ENCODE measurements at places on chromosomes 1 and 21. TPM values are rescaled to one million over a fixed set of nuclear protein-coding genes. Genes with fewer than 3 reads are reported as not detected.

GRCh38 chr1:2041305-2041704, 8.9 kb upstream of the PRKCZ start:
- no peak for DNase-seq

The TTC39A gene
- total RNA-seq, result 7.5 TPM

GRCh38 chr1:244536316-244536715, 75.2 kb downstream of the CATSPERE start:
- DNase-seq, result no peak

The CCDC17 gene
- total RNA-seq, result 0.38 TPM

DNA sequence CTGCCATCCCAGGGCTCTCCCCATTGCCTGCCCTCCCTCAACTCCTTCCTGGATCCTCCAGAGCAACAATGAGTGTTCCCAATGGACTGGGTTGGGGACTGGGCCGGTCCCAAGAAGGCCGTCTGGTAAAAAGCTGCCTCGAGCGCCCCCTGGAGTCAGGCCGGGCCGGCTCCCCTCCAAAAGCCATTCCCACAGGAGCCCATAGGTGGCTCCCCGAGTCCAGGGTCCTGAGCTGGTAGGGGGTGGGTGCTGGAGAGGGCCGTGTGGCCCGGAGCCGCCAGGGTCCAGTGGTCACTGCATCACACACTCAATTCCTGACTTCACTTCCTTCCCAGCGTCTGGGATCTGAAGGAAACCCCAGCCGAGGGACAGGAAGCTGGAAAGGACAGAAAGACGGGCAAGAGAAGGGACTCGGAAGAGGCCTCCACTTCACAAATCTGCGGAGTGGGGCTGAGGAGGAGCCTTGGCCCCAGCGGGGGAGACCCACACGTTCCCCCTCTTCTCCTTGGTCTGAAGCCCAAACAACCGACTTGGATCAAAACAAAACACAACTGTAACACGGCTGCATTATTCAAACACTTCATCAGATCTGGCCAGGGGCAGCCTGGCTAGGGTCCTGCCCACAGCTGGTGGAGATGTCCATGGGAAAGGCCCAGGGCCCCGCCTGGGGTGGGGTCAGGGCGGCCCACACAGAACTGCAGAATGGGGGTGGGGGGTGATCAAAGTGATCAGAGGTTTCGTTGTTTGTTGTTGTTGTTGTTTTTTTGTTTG, 10.9 kb upstream of the ALDH4A1 start:
- peak; percentile 53 for DNase-seq

- DNase-seq, result peak; percentile 16
Measured at GRCh38 chr1:8902765-8903164, 24.3 kb upstream of the ENO1 start.

- DNase-seq, result no peak
Measured at GRCh38 chr1:93955765-93956164, 46.5 kb upstream of the GCLM start.

- peak; percentile 22 for DNase-seq
Measured at GRCh38 chr1:154567386-154568156, at the start of gene CHRNB2. CHRNB2 (plus strand) TSS chr1:154567778; CDS start chr1:154568045, 267 bp downstream.

- no peak for DNase-seq
Measured at GRCh38 chr1:196701144-196701543, 49.3 kb downstream of the CFH start.

GRCh38 chr1:223208164-223209076, 65.4 kb upstream of the TLR5 start:
- no peak for DNase-seq

DNA sequence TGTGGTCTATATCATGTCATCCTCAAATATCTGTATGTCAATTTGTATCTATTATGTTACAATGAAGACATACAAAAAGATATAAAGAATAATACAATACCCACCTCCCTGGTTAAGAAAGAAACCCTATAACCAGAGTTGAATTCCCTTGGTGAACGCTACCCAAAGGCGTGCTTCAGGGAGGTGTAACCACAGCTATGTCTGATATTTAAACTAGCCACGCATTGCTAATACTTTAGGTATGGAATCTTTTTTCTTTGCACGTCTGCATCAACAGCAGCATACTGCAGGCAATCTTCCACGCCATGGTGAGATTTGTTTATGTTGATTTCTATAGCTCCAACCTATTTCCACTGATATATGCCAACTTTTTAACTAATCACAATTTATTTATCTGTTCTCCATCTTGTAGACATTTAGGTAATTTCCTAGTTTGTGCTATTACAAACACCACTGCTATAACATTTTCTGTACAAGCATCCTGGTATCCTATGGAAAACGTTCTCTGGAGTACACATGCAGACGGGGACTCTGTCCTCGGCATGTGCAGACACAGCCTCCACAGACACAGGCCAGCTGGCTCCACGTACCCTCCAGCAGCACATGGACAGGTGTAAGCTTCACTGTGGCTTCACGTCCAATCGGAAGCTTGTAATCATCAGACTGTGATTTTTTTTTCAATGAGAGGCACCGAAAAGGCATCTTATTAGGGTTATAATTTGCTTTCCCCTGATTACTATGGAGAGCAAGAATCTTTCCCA, 58.5 kb downstream of the HSF2BP start:
- peak; percentile 92 for DNase-seq

The CELA2A gene
- not detected for total RNA-seq

The SOX13 gene
- 7.0 TPM for total RNA-seq

The ZBTB17 gene
- total RNA-seq, result 25.1 TPM

The AIRE gene
- not detected for total RNA-seq

DNA sequence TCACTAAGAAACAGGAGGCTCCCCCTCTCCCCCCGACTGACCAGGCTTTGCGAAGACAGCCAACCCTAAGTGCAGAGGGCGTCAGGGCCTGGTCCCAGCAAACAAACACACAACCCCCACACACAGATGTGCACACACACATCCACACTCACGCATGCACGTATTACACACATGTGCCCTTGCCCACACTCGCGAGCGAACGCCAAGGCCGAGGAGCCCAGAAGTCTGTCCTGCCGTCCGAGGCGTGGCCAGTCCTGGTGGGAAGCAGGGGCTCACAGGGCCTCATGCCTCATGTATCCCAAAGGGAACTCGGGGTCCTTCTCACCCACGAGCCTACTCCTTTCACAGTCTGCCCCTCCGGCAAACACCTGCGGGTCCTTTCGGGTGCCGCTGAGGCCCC, 2.0 kb downstream of the SDF4 start:
- no peak for DNase-seq

GRCh38 chr1:150557065-150557600, 7.9 kb downstream of the ADAMTSL4 start:
- DNase-seq, result no peak

DNA sequence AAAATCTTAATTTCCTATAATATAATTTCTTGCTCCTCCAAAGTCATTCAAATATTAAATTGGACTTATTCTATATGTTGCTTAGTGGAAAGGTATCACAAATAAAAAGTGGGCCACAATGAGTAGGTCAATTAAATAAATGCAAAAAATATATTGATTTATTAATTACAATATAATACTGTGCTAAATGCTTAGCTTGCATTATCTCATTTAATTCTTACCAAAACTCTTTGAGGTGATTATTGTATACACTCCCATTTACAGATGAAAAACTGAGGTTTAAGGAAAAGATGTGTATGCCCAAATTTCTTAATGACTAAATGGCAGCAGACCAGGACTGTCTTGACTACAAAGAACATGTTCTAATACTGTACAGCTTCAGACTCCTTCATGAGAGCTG, 325.3 kb upstream of the SGIP1 start:
- no peak for DNase-seq

The PLA2G2A gene
- not detected for total RNA-seq

GRCh38 chr1:51555866-51556619, 37.0 kb upstream of the EPS15 start:
- no peak for DNase-seq

The CFHR5 gene
- not detected for total RNA-seq

DNA sequence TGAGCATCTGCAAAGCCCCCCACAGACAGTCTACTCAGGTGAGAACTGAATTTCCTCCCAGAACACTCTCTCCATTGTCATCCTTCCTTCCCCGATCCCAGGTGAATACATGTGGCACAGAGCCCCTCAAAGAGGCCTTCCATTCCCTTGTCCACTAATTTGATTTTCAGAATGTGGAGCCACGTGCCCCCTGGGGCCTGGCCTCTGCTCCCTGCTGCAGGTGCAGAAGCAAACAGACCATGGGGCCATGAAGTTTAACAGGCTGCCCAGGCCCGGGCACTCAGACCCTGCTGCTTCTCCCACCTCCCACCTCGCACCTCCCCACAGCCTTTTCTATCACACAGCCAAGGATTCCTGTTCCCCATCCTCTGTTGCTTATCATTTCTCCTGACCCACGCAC, 243.8 kb upstream of the RAB4A start:
- DNase-seq, result no peak

DNA sequence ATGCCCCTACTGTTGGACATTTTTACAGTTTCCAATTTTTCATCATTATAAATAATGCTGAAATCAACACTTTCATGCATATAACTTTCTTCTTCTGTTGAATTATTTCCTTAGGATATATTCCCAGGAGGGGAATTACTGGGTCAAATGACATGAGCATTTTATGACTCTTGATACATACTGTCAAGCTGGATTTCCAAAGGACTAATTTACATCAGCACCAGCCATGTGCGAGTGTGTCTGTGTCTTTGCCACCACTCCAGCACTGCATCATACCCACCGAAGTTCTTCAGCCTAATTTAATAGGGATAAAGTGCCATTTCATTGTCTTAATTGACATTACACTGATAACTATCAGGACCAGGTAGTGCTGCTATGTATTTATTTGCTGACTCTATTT, 146.7 kb downstream of the CSMD2 start:
- DNase-seq, result no peak

- no peak for DNase-seq
Measured at GRCh38 chr21:38367646-38368045, 110.9 kb downstream of the KCNJ15 start.

GRCh38 chr1:76959556-76959955, 92.3 kb downstream of the ST6GALNAC5 start:
- DNase-seq, result no peak

- DNase-seq, result peak; percentile 99
Measured at GRCh38 chr1:235069577-235070563, 58.8 kb downstream of the TOMM20 start.

GRCh38 chr1:46830665-46831322, 31.9 kb downstream of the CYP4B1 start:
- DNase-seq, result no peak

The DSCAM gene
- not detected for total RNA-seq

The SELE gene
- total RNA-seq, result not detected

- no peak for DNase-seq
Measured at GRCh38 chr1:29504709-29505410, 268.5 kb downstream of the PTPRU start.

The FAM72D gene
- 8.4 TPM for total RNA-seq

GRCh38 chr1:167737169-167737568, 15.4 kb downstream of the MPZL1 start:
- no peak for DNase-seq

The TMEM269 gene
- total RNA-seq, result not detected

GRCh38 chr1:43600033-43601020, 49.6 kb upstream of the KDM4A start:
- DNase-seq, result no peak

The ZMYND12 gene
- total RNA-seq, result not detected

- no peak for DNase-seq
Measured at GRCh38 chr21:29115899-29116298, 14.5 kb upstream of the MAP3K7CL start.

DNA sequence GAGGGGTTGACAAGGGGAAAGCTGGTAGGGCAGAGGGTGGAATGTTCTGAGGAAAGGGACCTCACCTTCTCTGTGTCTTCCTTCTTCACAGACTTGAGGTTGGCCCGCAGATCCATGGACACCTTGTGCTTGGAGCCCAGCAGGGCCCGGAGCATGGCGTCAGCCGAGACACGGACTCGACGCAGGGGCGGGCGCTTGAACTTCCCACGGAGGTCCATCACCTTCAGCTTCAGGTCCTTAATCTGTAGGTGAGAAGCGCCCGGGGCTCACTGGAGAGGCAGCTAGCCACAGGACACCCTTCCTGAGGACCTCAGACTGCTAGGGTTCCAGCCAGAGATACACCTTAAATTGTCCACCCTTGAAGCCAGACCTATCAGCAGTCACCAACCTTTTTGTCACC, 10.2 kb downstream of the TNNI1 start:
- no peak for DNase-seq

GRCh38 chr1:19706136-19706535, 41.5 kb downstream of the HTR6 start:
- DNase-seq, result no peak

The PRDM2 gene
- total RNA-seq, result 2.5 TPM

DNA sequence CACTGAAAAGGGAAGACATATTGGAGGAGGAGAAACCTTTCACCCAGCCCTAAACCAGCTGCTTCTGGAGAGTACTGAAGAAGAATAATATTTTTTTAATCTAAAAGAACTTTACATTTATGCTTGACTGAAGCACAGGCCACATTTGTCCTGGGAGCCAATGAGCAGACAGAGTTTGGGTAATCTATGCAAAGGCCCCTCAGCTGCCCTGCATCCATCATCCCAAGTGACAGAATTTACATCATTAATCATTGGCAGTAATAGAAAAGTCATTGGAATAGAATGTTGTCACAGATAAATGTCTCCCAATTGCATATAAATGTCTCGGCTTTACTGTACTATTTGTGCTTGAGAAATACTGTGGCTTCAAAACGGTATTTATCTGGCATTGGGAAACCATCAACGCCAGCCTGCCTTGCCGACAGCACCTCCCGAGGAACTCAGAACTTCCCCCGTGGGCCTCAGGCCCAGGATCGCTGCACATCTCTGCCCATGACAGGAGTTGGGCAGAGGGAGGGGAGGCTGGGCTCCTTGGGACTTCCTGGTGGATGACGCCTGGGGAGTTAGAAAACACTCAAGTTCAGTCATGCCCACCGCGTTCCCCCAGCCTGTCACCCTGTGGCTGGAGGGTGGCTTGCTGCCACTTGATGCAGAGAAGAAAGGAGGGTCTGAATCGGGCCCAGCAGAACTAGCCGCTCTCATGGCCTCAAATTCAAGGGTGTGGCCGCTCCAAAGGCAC, 133.1 kb downstream of the CAMTA1 start:
- no peak for DNase-seq

- no peak for DNase-seq
Measured at GRCh38 chr21:17458279-17458678, 54.6 kb upstream of the CXADR start.

- no peak for DNase-seq
Measured at GRCh38 chr1:107795441-107795840, 169.5 kb downstream of the VAV3 start.

GRCh38 chr1:21175670-21176581, 771 bp downstream of the EIF4G3 start:
- DNase-seq, result no peak

The INSRR gene
- total RNA-seq, result not detected

- no peak for DNase-seq
Measured at GRCh38 chr1:104092698-104093097, 343.0 kb downstream of the AMY1C start.

DNA sequence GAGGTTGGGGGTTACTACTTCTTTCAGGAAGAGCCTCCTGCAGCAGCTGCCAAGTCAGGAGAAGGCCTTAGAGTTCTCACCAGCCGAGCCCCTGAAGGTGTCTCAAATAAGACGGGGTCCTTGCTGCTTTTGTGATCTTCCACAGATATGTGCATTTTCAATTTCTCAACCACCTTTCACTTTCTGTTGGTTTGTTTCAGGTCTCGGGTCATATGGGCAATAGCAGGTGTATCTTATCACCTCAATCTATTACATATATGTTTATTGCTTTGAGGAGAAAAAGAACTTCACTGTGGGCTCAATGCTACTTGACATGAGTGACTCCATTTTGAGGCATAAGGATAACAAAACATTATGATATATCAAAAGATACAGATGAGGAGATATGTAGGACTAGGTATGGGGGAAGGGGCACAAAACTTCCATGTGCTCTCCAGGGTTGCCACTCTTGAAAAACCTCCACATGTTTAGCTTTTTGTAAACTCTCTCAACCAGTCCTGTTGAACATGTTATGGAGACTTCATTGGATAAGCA, 1171.4 kb upstream of the ADGRL2 start:
- no peak for DNase-seq

Data from A172 (cell line).